ENCODE measurements at places on chromosomes 1 and 21.

DNA sequence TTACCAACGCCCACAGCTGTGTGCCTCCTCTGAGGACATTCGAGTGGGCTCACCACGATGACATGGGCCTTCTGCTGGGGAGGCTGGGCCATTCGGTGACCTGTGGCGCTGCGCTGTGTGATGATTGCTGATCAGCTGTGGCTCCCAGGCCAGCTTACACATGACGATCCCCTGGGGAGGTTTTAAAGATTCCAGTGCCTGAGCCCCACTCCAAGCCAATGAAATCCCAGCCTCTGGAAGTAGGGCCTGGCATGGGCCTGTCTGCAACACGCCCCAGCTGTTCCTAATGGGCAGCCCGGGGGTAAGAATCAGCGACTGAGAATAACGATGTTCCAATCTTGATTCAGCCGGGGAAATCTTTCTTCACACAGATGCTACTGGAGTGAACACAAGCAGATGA lies 153.7 kb downstream of the KCNJ6 start:
- no peak for DNase-seq

DNA sequence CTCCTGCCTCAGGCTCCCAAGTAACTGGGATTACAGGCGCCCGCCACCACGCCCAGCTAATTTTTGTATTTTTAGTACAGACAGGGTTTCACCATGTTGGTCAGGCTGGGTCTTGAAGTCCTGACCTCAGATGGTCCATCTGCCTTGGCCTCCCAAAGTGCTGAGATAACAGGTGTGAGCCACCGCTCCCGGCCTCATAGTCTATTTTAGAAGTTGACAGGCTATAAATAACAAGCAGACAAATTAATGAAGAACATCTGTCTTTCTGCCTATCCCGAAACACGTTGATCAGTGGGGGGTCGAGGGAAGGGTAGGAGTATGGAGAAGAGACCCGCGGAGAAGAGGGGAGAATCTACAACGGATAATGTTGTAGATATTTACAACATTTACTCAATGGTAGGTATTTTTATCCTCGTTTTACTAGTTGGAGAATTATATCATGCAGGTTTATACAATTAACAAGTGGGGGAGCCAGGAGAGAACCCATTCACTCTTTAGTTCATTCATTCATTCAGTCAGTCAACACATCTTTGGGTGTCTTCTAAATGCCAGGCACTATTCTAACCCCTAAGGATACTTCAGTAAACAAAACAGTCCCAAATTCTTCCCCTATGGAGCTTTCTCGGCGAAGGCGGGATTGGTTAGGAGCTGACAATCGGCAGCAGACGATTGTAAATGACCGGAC lies 497 bp upstream of the IFNAR2 start:
- no peak for DNase-seq

- DNase-seq: no peak
Measured at GRCh38 chr1:162072740-162073139, 3.2 kb downstream of the NOS1AP start.

GRCh38 chr1:21077085-21077484 lies 99.6 kb downstream of the EIF4G3 start:
- no peak for DNase-seq

- no peak for DNase-seq
Measured at GRCh38 chr1:211637066-211637465, 38.4 kb downstream of the NEK2 start.

DNA sequence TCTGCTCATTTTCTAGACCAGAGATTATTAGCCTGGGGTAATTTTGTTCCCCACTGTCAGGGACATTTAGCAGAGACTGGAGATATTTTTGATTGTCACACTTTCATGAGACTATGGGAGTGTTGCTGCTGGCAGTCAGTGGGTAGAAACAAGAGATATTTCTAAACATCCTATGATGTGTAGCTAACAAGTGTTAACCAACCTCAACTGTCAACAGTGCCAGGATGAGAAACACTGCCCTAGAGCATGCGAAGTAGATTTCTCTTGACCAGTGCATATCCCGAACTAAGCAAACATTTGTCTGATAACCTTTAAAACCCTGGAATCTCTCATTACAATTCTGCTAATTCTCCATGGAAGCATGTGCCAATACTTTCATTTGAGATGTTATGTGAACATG lies 607.4 kb upstream of the TMPRSS15 start:
- no peak for DNase-seq

DNA sequence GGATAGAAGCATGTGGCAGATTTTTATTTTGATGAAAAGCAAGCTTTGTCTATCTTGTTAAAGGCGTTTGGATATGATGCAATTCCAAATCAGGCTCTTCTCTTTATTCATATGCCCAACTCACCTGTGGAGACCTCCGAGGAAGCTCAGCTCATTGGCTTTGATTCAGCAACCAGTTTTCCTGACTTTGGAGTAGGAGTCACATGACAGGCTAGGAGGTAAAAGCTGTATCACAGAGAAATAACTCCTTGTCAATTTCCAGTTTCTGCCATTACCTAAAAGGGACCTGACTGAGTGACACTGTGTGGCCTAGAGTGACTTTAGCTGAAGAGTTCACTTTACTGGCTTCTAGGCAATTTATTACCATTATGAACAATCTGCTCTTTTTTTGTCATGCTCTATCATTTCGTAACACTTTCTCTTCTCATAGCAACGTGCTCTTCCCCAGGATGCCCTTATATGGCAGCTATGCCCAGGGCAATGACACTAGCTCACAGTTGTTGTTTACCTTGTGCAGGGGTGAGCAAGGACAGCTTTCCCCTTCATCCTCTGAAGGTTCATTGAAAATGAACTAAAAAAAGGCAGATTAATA lies 107.2 kb downstream of the KCNK1 start:
- no peak for DNase-seq

DNA sequence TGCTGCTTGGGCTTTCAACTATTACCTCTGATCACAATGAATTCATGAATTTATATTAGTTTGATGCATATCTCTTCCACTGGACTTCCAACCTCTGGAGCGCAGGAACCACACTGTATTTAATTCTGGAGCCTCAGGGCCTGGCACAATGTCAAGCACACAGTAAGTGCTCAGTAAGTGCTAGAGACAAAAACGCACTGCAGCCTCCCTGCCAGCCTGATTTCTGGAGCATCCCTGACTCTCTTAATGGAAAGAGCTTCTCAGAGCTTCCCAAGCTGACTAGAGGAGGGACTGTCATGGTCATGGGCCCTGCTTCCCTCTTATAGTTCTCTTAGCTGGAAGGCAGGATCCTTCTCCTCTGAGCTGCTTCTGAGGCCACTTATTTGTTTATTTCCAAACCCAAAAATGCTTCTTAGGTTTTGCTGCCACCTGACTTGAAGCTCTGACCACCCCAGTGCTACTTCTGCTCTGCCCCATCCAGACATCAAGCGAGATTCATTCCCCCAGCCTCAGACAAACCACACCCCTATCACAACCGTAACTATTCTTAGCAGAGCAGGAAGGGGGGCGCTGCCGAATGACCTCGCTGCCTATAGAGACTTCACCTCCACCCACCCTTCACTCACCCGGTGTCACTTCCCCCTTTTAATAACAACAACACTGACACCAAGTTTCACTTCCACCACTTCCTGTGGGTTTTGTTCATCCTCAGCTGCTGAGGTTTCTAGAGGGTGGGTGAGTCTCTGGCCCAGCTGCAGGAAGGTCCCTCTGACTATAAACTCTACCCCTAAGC lies 33.6 kb downstream of the NUAK2 start:
- peak; percentile 28 for DNase-seq

- DNase-seq: no peak
Measured at GRCh38 chr1:187409341-187409740, 580.6 kb downstream of the PLA2G4A start.

DNA sequence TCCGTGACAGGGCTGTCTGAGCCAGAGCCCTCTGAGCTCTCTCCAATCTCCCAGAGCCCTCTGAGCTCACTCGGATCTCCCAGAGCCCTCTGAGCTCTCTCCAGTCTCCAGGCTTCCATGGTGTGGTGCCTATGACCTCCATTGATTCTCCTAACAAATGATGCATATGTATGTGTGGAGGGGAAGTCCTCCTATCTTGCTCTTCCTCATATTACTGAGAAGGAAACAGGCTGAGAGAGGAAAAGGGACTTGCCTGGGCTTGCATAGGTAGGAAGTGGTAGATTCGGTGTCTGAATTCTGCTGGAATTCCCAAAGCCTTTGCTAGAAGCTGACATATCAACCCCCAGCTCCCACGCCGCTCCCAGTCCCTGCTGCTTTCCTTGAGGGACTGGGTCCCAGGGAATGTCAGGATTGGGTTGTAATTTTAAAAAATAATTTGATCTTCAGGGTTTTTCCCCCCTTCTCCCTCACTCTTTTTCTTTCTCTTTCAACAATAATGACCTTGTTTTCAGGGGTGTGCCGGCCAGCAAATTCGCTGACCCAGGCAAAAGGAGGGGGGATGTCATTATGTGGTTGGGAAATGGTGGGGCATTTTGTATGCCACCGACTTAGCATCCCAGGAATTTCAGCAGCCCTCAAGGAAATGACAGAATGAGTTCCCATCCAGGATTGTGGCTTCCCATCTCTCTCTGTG lies 42.3 kb upstream of the RUNX3 start:
- no peak for DNase-seq

DNA sequence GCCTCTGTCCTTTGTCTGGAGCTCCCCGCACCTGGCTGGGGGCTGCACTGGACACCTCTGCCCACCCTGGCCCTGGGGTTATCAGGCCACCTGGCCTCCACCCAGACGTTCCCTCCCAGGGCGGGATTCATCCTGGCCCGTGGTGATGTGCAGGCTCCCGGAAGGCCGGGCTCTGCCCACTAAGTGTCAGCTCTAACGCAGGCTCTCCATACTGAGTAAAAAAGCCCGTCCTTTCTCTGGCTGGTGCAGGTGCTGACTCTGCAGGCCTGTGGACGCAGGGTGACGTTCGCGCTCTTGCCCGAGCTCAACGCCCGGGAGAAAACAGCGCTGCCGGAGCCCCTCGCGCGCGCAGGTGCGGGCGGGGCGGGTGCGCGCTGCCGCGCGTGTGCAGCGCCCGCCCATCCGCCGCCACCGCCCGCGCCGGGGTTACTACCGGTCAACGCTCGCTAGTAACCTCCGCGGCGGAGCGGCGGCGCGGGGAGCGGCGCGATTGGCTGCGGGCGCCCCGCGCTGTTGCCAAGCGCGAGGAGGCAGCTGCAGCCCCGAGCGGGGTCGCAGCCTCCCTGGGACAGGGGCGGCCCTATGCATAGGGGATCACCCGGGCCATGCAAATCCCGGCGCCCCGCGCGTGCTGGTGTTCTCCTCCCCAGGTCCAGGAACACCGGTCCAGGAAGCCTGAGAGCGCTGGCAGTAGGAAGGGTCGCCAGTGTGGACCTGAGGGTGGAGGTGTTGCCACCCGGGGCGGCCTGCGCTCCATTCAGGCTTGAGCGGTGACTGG lies 15.7 kb downstream of the ABCG1 start:
- DNase-seq: peak; percentile 48

DNA sequence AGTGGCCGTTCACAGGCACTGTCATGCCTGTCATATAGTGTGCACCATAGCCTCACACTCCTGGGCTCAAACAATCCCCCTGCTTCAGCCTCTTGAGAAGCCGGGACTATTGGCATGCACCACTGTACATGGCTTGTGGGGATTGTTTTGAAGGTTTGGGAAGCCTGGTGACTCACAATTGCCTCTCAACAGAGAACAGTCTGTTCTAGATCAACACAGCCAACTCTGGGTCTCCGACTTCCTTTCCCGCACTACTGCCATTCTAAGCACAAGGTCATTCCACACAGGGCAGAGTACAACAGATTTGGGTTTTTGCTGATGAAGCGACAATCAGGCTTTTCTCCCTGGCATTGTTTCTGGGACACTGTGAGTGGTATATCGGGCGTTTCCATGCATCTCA lies 15.5 kb upstream of the AHCTF1 start:
- DNase-seq: no peak

GRCh38 chr21:45970674-45971615 lies 10.6 kb upstream of the COL6A1 start:
- no peak for DNase-seq

DNA sequence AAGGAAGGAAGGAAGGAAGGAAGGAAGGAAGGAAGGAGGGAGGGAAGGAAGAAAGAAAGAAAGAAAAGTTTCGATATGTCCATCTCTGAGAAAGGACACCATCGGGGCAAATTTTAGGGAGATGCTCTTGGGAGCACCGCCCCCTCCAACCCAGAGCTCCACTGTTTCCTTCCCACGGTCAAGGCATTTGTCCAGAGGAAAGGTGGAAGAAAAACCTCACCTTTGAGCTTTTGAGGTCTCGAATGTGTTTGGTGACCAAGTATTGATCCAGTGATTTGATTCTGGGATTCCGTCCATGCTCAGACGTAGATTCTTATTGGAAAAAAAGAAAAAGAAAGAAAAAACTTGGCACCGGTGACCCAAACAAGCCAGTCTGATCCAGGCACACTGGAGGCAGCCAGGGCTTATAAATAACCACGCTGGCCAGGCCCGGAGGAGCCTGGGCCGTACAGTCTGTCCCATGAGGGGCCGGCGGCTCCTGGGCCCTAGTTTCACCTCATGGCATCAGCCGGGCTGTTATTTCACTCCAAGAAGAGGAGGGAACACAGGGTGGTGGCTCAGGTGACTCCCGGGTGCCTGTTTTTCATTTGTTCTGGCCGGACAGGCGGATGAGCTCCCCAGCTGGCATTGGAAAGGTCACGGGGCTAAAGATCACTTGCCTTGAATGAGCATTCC lies 36.1 kb upstream of the SLC25A33 start:
- DNase-seq: no peak

GRCh38 chr1:48697066-48697707 lies 79.5 kb downstream of the BEND5 start:
- DNase-seq: peak; percentile 40

DNA sequence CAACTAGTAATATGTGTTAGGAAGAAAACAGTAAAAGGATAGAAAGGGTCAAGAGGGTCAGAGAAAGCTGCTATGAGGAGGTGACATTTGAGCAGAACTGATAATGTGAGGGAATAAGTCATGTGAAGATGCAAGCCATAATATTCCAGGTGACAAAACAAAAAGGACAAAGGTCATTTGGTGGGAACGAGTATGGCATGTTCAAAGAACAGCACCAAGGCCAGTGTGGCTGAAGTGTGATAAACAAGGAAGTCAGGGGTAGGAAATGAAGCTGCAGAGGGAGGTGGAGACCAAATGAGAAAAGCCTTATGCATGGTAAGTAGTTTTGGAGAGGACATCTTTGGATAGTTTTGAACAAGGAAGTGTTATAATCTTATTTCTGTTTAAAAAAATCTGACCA lies 46.7 kb downstream of the LPGAT1 start:
- no peak for DNase-seq

DNA sequence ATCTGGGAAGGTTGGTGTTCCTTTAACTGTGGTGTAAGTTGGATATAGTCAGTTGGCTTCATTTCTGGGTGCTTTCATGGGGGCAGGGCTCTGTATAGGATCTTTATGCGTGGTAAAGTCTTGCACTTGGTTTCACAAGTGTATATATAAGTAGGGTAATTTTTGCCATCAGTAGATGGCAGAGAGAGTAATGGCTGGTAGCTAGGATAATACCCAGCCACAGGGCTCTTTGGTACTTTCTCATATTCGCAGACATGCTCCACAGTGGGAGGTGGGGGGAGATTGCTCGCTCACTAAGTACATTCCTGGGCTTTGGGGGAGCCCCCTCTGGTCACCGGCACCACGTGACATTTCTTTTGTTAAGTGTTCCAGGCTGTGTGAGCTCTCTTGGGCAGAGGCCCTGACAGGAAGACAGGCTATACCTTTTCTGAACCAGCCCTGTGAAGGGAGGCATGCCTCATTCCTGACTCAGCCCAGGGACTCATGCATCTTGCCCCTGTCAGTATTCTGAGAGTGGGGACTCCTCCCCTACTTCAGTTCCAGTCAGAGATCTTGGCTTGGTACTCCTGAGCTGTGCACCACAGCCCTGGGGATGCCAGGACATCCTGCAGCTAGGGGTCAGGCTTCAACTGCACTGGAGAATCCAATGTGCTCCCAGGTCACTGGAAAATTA lies 37.6 kb downstream of the FCRL2 start:
- DNase-seq: no peak
